ENCODE measurements at places on chromosomes 1 and 21. TPM values are rescaled to one million over a fixed set of nuclear protein-coding genes. Genes with fewer than 3 reads are reported as not detected.

BCL2L15 gene
- under 0.01 TPM for total RNA-seq

AHDC1 gene
- total RNA-seq = 30.8 TPM

TAL1 gene
- 0.71 TPM for total RNA-seq

DCAF8 gene
- total RNA-seq = 60.5 TPM

NHLH1 gene
- total RNA-seq = 0.08 TPM

IGSF3 gene
- total RNA-seq = 34.8 TPM

DSCAM gene
- total RNA-seq = 0.21 TPM

LCE1F gene
- total RNA-seq = not detected

DNM3 gene
- 1.6 TPM for total RNA-seq

NVL gene
- 20.9 TPM for total RNA-seq

C1orf115 gene
- 8.4 TPM for total RNA-seq

S100A7 gene
- not detected for total RNA-seq

LCE1A gene
- not detected for total RNA-seq

E2F2 gene
- total RNA-seq = 0.13 TPM

REG4 gene
- total RNA-seq = not detected

CASQ2 gene
- total RNA-seq = not detected

RAP1GAP gene
- total RNA-seq = 9.0 TPM

LCK gene
- total RNA-seq = 10.3 TPM

TADA1 gene
- 17.0 TPM for total RNA-seq

CNKSR1 gene
- total RNA-seq = 16.8 TPM

GJA5 gene
- 0.29 TPM for total RNA-seq

SEMA4A gene
- 3.8 TPM for total RNA-seq

ZNF678 gene
- 7.6 TPM for total RNA-seq

PPM1J gene
- total RNA-seq = 2.1 TPM

NPR1 gene
- total RNA-seq = 2.1 TPM

ZBTB7B gene
- total RNA-seq = 28.0 TPM

TSPAN2 gene
- 7.8 TPM for total RNA-seq

ZNF695 gene
- total RNA-seq = 2.2 TPM

SLC5A9 gene
- total RNA-seq = not detected

RGS8 gene
- total RNA-seq = not detected

ZNF593OS gene
- not detected for total RNA-seq

CFAP45 gene
- total RNA-seq = 2.0 TPM

RNU1-3 gene
- total RNA-seq = under 0.01 TPM

CLCA2 gene
- total RNA-seq = not detected

SLC6A9 gene
- 20.1 TPM for total RNA-seq

SPTA1 gene
- not detected for total RNA-seq

KCNE2 gene
- not detected for total RNA-seq

MRTO4 gene
- 47.4 TPM for total RNA-seq

CFH gene
- total RNA-seq = 0.89 TPM

WNT9A gene
- 10.1 TPM for total RNA-seq

PDE4B gene
- 0.33 TPM for total RNA-seq

TSACC gene
- total RNA-seq = 0.25 TPM

RGS5 gene
- 1.8 TPM for total RNA-seq

ANGPTL1 gene
- total RNA-seq = not detected

LCE1C gene
- total RNA-seq = not detected

OR10K2 gene
- total RNA-seq = not detected

LCE2A gene
- not detected for total RNA-seq

ALX3 gene
- total RNA-seq = not detected

ST6GALNAC3 gene
- 4.1 TPM for total RNA-seq

Measured in kidney epithelial cell (primary cell).